ENCODE measurements at places on chromosomes 3 and 15.

DNA sequence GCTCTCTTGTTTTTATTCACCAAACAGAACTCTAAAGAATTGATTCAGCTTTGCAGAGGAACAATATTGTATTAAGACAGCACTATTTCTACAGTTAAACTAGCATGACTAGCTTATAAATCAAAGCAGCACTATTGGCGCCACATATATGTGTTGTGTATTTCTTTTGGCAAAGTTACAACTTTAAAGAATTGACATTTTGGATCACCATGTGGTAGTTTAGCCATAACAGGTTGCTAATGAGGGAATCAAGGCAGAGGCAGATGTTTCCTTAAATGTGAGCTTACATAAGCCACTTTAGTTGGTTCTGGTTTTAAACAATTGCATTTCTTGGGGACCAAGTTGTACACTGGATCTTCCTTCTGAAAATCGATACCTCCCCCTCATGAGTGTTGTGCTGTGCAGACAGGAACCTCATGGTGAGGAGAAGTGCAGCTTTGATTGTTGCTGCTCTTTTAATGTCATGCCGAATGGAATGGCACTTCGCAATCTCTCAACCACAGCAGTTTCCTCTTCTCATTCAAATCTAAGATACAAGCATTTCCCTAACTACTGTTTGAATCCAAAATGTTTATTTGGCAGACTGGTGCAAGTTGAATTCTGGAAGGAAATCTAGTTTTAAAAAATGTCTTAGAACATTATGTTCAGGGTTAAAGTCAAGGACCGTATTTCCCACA is 151.2 kb downstream of the MYRIP start:
- no peak for DNase-seq

- DNase-seq, result no peak
These were observed 206.8 kb downstream of the MAGI1 start for GRCh38 chr3:65831733-65832425.

- no peak for DNase-seq
These were observed 17.7 kb downstream of the FOXB1 start for GRCh38 chr15:60021589-60022378.

GRCh38 chr3:141525814-141526213 is 39.0 kb downstream of the RASA2 start:
- no peak for DNase-seq

DNA sequence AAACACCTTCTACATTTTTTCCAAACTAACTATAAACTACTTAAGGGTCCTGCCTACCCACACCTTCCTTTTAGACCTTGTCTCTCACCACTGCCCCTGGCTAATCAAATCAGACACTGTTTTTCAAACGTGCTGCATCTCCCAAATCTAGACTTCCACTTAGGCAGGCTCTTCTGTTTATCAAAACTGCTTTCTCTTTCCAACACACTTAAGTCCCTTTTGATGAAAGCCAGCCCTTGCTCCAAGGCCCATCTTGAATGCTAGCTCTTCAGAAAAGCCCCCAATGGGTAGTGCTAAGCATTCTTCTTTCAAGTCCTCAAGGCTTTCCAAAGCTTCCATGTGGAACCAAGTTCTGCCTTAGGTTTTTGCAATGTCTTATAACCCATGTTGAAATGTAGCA is 888.3 kb downstream of the TUSC7 start:
- DNase-seq, result no peak

DNA sequence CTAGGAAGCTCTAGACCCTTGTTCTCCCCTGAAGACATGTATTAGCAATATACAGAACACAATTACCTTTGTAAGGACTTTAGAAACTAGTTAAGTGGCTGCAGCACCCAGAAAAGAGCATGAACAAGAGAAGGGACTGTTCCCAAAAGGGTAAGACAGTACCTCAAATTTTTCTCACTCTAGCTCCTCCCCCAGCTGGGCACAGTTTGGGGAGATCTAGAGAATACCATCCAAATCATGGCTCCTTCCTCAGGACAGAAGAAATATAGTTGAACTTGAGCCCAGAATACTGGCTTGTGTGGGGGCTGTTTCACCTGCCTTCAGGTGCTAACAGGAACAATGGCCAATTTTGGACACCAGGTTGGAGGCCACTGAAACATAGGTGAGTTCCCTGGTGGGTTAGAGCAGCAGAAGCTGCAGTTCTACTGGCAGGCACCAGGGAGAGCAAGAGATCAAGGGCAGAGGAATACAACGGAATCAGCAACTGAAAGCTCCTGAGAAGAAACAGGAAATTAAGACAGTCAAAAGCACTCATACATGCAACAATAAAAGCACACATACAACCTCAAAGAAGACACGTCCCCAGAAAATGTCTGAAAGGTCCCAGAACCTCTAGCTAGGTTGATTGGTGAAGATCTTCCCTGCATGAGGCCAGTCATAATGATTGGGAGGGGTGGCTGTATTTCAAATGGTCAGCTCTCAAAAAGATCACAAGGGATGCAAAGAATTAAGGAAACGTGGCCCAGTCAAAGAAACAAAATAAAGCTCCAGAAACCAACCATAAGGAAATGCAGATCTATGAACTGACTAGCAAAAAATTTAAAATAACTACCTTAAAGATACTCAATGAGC is 104.9 kb upstream of the ASB14 start:
- peak; percentile 74 for DNase-seq

DNA sequence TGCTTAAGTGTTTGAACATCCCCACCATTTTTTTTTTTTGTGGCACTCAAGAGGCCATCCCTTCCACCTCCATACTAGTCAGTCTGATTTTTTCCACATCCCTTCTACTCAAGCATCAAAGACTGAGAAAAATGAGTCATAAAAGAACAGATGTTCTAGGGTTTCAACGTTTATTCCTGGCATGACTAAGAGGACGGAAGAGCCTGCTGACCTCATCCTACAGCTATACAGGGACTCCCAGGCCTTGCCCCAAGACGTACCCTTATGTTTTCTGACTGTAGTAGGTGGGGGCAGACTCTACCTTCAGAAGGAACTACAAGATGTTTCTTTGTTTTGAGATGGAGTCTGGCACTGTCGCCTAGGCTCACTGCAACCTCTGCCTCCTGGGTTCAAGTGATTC is 3.3 kb upstream of the ITPKA start:
- no peak for DNase-seq

DNA sequence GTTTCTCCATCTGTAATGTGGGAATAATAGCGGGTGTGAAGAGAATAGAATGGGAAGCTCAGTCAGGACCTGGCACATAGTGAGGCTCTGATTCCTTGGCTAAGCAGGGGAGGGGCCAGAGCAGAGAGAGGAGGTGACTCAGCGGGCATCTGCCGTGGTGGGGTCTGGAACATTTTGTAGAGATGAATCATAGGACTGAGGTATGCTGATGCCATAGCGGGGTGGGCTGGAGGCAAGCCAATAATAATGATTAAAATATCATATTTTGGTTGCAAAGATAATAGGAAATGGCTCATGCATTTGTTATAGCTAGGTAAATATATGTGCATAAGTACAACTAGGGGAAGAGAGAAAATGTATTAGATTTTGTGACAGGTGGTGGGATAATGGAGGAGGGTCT is 11.2 kb downstream of the TGM4 start:
- no peak for DNase-seq

DNA sequence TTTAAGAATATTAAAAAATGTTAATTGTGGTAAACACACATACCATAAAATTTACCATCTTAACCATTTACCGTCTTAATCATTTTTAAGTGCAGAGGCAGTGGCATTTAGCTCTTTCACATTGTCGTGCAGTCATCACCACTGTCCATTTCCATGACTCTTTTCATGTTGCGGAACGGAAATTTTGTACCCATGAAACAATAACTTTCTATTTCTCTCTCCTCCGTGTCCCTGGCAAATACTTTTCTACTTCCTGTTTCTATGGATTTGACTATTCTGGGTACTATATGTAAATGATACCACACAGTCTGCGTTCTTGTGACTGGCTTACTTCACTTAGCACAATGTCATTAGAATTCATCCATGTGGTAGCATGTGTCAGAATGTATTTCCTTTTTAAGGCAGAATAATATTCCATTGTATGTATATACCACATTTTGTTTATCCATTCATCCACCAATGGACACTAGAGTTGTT is 27.9 kb downstream of the AKAP13 start:
- DNase-seq, result peak; percentile 47

DNA sequence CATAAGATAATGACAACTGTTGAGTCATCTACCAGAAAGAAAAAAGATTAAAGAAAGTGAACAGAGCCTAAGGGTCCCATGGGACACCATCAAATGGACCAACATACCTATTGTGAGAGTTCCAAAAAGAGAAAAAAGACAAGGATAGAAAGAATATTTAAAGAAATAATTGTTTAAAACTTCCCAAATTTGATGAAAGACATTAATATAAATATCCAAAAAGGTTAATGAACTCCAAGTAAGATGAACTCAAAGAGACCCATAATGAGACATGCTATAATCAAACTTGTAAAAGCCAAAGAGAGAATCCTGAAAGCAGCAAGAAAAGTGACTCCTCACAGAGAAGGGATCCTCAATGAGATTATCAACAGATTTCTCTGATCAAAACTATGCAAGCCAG is 8.9 kb downstream of the NRG4 start:
- no peak for DNase-seq

DNA sequence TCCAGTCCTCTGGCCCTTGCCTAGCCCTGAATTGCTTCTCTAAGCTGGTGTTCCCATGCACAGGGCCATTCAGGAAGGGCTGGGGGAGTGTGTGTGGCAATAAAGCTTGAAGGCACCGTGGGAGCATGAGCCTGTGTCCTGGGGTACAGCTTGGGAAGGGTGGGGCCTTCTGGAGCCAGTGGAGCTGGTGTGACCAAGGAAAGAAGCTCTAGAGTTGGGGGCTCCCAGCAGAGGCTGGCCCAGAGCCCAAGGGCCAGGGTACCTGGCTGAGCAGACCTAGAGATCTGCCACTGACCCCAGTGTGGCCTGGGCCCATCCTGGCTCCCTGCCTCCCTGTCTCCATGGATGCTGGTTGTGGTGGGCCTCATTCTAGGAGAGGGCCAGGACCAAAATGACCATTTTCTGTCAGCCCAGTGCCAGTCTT is 8.1 kb downstream of the ABTB1 start:
- DNase-seq, result no peak

DNA sequence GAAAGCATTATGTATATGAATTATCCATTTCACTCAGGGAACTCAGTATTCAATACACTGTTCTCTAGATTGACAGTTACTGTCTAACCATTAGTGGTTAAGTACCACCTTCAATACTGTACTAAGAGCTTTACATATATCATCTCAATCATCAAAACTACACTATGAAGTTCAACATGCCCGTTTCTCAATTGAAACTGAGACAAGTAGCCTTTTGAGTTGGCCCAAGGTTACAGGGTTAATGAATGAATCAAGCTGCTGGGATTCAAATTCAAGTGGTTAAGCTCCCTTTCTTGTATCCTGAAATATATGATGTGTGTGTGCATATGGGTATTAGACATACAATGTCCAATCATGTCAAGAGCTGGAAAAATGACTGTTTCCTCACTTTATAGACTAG is 5.8 kb downstream of the TASOR start:
- no peak for DNase-seq

- DNase-seq, result no peak
These were observed 74.2 kb downstream of the GTF2E1 start for GRCh38 chr3:120816728-120817127.

DNA sequence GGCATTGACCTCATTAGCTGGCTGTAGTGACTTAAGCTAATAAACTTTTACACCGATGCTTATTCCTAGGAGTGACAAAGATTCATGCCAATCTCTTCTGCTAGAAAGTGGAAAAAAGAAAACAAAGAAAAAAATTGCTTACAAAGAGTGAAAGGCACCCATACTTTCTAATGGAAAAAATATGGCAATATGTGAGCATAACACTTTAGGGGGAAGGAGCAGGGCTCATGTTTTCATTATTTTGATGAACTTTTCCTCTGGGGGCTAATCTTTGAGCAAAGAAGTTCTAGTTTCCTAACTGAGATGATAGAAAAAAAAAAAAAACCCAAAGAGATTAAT is 94.8 kb upstream of the THRB start:
- no peak for DNase-seq

DNA sequence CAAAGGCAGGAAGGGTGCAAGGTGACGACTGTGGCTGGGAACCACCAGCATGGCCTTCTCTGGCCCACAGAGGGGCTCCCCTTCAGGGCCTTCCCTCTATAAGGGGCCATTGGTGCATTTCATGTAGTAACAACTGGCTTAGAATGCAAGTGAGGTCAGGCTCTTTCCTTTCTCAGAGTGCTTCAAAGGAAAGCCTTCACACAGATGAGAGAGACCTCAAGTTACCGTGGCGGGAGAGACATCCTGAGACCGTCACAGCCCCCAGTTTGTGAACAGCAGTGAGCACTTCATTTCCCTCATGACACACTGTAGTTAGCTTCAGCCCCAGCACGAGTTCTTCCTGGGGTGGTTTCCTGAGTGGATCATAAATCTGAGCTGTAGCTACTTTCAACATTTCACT is 96.6 kb upstream of the LIMD1 start:
- DNase-seq, result peak; percentile 23

GRCh38 chr15:88243895-88244787 is 12.4 kb downstream of the NTRK3 start:
- DNase-seq, result peak; percentile 20

DNA sequence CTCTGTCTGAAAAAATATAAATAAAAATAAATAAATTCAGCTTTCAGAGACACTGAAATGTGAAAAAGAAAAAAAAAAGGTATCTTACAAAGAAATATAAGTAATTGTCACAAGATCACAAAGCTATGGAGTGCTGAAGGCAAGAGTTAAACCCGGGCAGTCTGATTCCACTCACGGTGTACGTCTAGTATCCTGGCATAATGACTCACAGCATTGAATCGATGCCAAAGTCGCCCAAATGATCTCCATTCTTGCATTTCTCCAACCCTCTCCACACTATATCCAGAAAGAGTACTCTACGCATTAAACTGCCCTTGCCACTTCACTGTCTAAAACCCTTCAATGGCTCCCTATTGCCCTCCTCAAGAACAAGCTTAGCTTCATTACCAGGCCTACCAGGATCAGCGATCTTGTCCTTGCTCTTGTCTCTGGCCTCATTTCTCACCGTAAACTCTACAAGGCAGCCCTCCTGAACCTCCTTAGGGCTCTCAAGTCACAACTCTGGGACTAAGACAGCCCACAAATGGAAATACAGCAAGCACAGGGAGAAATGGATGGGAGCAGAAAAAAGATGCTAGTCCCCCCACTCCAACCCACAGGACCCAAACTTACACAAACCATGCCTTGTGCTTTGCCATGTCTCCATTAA is 7.7 kb downstream of the SUCLG2 start:
- DNase-seq, result no peak

Measured in CD4-positive, alpha-beta T cell treated with Interleukin-10 for 1 hour (primary cell).